Mammary microvascular endothelial cell (primary cell): ENCODE measurements at places on chromosomes 2 and 18. TPM values are rescaled to one million over a fixed set of nuclear protein-coding genes. Genes with fewer than 3 reads are reported as not detected.

LINC00305 gene
- not detected in 2 replicates for total RNA-seq

ADCYAP1 gene
- total RNA-seq = 0.10 and 0.33 TPM in 2 replicates

C18orf32 gene
- total RNA-seq = 25.7 and 30.2 TPM in 2 replicates

SLC5A7 gene
- not detected in 2 replicates for total RNA-seq

GCG gene
- total RNA-seq = not detected in 2 replicates
